ENCODE measurements at places on chromosomes 4 and X.

- DNase-seq, result no peak
Measured at GRCh38 chr4:112523008-112523721, 7.2 kb upstream of the NEUROG2 start.

DNA sequence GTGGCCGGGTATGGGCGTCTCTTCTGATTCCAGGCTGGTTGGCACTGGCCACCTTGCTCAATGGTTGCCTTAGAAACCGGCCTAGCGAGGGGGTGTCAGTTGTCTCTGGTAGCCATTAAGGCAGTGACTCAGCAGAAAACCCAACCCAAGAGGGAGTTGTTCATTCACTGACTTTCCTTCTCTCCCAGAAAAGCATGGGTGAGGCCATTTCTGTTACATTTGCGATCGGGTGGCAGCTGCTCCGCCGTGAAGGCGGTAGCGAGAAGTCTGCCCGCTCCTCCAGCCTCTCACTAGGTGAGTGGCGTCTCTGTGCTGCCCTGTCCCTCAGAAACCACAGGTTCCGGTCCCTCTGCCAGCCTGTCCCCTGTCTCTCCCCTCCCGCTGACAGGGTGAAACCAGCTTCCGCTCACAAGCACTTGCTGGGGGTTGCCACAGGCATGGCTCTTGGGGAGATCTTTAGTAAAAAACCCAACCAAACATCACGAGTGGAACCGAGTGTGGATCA is 17.4 kb downstream of the IRAK1 start:
- peak; percentile 36 for DNase-seq

DNA sequence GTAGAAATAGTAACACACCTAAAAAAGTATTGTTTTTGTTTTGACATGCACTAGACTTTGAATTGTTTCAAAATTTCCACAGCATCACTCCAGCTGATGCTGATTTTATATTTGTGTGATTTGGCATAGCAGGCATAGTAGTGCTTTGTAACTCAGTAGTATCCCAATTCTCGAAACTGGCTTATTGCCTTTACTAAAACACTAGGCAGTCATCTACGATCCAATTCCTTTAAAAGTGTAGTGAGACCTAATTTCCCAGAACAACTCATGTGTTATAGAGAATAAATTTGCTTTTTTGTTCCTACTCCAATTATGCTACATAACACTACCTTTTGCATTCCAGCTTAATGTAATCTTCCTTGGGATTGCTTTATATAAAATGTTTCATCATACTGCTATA is 797.7 kb downstream of the ADGRL3 start:
- DNase-seq, result no peak

GRCh38 chr4:40682290-40683101 is 52.8 kb upstream of the RBM47 start:
- DNase-seq, result no peak

DNA sequence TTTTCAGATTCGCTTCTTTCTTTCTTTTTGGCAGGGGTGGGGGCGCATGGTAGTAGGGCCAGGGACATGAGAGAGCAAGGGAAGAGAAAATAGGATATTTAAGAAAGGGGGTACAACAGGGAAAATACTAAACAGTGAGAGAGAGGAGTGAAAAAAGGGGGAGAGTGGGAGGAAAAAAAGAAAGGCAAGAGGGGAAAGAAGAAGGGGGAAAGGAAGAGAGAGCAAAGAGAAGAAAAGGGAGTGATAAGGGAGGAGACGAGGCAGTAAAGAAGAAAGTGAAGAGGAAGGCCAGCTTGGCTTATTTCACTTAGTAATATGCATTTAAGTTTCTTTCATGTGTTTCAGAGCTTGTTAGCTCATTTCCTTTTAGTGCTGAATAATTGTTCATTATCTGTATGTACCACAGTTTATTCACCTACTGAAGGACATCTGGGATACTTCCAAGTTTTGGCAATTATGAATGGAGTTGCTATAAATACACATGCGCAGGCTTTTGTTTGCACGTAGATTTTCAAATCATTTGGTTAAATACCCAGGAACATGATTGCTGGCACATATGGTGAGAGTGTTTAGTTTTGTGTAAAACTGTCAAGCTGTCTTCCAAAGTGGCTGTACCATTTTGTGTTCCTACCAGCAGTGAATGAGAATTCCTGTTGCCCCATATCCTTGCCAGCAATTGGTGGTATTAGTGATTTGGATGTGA is 37.3 kb downstream of the CASP6 start:
- DNase-seq, result no peak

DNA sequence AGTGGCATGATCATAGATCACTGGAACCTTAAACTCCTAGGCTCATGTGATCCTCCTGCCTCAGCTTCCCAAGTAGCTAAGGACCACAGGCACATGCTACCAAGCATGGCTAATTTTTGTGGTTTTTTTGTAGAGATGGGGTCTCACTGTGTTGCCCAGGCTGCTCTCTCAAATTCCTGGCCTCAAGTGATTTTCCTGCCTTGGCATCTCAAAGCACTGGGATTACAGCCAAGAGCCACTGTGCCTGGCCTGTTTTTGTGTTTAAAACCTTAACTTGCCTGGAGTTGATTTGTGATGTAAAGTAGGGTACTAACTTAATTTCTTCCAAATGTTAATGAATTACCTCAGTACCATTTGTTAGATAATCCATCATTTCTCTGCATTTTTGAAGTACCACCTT is 22.3 kb downstream of the DLG3 start:
- no peak for DNase-seq
